ENCODE measurements at places on chromosomes 6 and 20.

DNA sequence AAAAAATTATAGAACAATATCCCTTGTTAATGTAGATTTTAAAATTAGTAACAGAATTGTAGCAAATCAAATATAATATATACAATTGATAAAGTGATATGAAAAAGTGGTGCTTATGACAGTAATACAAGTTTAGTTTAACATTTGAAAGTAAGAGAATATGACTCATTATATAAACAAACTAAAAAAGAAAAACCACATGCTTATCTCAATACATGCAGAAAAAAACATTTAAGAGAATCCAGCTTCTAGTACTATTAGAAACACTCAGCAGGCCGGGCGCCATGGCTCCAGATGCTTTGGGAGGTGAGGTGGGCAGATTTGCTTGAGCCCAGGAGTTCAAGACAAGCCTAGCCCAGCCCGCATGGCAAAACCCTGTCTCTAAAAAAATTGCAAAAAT, 60.7 kb upstream of the LAMA2 start:
- no peak for DNase-seq

GRCh38 chr6:170434821-170435155, 118.3 kb downstream of the PSMB1 start:
- no peak for DNase-seq

DNA sequence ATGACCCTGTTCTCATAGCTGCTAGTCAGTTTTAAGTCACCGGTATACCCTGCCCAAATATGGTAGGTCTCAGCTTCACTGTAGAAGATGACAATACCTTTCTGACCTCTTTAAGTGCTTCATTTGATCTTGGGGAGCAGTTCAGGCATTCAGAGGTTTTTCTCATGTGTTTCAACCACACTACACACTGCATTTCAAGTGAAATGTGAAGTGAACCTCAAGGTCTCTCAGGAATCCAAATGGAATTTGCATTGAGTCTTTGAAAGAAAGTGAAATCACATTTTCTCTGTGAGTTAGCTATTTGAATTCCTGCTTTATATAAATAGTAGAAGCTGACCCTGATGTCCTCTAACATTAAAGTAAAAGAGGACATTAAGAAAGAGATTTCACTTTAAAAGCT, 461.6 kb downstream of the ADGRB3 start:
- no peak for DNase-seq

- DNase-seq: no peak
Observed at GRCh38 chr6:162651505-162651904, 76.1 kb downstream of the PRKN start.

DNA sequence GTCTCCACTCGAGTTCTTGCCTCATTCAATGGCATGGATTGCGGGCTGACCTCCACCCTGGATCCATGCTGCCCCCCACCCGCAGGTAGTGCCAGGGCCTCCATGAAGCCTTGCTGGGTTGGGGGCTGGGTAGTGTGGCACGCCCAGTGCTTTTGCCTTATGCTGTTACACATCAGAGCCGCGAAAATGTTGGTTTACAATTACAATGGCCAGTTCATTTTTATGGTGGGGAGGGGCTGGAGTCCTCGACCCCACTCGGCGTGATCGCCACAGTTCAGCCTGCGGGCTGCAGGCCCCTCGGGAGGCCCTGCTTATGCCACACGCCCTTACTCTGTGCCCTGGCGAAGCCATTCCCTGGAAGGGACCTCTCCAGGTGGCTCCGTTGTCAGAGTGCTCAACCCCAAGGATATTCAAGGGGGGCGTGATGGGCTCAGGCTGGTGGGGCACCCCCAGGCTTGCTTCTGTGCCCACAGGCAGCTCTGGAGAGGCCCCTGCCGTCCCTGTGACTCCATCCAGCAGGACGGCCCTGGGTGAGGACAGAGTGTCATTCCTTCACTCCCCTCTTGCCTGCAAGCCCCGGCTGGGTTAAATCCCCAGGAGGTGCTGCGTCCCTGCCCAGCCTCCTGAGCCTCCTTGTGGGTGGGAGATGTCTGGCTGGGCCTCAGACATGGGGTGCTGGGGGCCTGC, 14.8 kb downstream of the ITPA start:
- no peak for DNase-seq

DNA sequence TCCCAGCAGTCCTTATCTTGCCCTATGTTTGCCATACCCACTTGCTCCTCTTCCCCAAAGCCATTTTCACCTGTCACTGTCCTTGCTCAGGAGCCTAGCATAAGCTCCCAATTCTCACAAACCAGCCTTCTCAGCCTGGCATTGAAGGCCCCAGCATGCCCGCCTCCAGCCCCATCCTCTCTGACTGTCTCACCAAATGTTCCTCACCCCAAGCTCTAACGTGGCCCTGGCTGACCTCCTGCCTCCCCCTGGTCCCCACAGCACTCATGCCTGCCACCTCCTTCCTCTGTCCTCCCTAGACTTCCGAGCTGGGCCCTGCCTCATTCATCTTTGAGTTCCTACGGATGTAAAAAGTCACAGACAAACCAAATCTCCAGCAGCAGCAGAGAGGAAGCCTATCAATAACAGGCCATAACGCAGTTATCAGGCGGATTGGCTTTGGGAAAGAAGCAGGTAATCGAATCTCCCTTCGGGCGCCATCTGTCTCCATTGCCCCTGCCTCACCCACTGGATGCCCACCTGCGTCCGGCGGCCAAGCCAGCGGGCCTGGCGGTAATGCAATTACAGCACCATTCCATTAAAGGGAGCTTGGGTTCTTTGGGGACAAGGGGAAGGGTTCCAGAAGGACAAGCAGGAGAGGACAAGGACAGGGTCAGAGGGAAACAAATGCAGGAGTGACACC, 104.4 kb downstream of the MRPL14 start:
- no peak for DNase-seq

DNA sequence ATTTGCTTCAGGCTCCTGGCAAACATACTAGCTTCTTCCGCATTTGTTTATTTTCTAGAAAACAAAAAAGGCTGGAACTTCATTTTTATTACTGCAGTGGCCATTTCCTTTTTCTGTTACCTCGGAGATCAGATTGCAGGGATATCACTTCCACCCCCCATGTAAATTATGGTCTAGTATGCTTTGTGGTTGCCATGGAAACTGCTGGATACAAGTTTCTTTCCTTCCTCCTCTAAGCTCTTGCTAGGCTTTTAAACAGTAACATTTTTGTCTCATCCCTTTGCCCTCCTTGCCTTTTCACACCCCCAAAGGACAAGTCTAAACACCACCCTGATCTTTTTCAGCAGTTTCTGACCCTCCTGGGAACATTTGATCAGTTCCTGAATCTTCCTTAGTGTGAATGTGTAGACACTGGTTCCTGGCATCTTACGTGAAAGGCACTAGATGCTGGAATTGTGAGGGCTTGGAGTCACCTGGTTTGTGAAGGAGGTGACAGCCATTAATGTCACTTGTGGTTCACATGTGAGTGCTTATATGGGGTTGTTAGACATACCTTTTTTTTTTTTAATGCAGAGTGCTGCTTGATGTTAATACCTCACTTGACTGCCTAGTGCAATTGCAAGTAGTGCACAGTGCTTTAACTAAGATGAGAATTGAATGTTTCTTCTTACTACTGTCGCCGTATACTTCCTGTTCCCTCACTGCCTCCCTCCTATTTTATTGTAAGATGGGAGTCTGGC, 181.6 kb downstream of the JARID2 start:
- DNase-seq: no peak

DNA sequence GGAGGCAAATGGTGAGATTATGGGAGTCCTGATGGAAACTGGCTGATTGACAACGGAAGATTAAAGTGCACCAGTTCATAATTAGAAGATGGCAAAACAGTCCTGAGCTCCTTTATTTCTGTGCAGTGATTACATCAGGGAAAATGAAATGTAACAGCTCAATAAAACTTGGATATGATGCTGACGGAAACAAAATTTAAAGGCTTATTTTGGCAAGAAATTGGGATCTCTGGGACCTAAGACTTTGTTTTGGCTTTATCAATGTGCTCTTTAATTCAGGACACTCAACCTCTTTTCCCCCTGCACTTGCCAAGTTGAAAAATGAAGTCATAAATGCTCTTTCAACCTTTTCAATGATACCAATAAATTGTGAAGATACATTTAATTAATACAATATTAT, 226.8 kb downstream of the C6orf118 start:
- DNase-seq: no peak

DNA sequence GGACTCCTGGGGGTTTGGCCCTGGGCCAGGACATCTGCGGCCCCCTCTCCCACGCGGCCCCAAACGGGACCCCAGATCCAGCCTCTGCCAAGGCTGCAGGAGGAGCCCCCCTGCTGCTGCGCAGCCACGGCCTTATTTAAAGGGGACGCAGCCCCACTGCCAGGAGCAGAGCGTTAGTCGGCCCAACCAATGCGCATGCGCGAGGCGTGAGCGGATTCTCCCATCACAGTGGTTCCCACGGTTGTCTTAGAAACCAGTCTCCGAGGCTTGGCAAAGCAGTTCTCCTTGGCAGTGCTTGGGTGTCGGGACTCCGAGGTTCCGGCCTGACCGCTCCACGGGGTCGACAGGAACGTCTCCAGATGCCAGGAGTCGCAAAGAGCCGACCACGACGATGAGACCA, 288.3 kb upstream of the ZNF337 start:
- no peak for DNase-seq

GRCh38 chr6:131761762-131762067, 46.1 kb upstream of the ENPP1 start:
- no peak for DNase-seq

- no peak for DNase-seq
Observed at GRCh38 chr20:45405571-45406259, 2.4 kb upstream of the DBNDD2 start.

GRCh38 chr6:111843347-111844147, 29.7 kb downstream of the FYN start:
- DNase-seq: peak; percentile 43

- no peak for DNase-seq
Observed at GRCh38 chr6:106694343-106694742, 65.0 kb downstream of the QRSL1 start.

DNA sequence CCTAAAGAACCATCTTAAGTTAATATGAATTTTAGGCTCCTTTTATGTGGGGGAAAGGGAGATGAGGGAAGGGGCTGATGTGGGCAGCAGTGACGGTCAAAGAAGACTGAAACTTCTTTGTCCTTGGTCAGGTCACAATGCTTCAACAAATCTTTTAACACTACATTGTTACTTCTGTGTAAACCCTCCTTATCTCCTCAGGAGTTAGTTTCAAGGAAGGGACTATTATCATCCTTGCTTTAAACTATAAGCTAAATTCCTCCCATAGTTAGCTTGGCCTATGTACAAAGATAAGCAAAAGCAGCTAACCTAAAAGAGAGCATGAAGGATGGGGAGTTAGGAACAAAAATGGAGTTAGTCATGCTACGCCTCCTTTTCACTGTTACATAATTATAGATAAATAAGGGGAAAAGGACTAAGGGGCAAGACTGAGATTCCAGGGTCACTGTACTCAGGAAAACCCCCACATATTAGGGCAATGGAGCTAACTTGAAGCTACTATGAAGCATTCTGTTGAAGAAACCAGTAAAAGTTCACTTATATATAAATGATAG, 172.7 kb upstream of the RUNX2 start:
- no peak for DNase-seq

DNA sequence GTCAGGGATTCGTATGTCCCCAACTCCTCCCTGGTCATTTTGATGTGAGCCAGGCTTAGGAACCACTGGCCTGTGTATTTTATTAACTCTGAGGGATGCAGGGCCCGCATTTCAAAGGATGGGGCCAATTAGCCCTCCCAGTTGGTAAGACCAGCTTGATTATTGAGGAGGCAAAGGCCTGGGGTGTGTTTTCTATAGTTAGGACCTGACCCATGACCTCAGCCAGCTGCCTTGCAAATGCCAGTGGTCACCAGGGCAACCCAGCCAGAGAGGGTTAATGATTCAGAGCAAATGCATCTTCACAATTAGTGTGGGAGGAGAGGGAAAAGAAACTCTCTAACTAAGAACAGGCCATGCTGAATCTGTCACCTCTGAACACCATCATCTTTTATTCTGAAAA, 835.4 kb downstream of the MAFB start:
- no peak for DNase-seq

DNA sequence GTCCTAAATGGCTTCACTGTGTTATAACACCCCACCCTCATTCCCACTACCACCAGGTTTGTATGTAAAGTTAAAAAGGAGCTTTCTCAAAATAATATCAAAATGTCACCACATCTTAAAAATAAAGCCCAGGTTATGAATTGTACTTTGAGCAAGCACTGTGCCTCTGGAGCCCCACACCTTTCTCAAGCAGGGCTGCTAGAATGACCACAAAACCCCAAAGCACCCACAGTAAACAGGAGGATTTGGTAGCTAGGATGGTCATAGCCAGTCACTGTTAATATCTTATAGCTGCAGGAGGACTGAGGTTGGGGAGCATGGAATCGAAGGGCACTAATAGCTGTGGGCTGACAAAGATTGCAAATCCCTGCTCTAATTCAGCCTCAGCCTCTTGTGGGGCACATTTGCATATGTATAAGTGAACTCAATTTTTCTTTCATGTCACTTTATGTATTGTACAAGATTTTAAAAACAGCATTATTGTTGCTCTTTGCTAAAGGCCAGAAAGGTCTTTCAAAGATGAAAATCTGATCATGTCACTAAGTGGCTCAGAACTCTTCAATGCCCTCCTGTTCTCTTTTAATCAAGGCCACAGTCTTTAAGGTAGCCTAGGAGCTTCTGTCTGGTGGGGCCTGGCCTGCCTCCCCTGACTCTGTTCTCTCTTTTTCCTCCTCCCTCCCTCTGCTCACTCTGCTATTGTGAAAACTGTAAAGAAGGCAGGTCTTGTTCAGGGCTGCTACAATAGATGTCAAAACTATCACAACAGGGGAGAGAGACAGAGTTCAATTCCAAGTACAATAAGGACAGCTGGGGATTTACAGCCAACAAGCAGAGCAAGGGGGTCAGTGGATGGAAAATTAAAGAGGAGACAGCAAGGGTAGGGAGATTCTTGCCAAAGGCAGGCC, 101.6 kb downstream of the TMEM200A start:
- no peak for DNase-seq

DNA sequence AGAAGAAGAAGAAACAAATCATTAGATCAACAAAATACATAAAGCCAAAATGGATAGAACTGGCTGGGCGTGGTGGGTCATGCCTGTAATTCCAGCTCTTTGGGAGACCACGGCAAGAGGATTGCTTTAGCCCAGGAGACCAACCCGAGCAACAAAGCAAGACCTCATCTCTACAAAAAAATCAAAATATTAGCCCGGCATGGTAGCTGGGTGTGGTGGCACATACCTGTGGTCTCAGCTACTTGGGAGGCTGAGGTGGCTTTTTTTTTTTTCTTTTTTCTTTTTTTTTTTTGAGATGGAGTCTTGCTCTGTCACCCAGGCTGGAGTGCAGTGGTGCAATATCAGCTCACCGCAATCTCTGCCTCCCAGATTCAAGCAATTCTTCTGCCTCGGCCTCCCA, 21.5 kb downstream of the NINL start:
- no peak for DNase-seq

GRCh38 chr6:156026486-156027247, 571.0 kb upstream of the NOX3 start:
- DNase-seq: no peak

- no peak for DNase-seq
Observed at GRCh38 chr6:140537834-140538705, 1163.6 kb upstream of the CITED2 start.
